ENCODE measurements at places on chromosomes 7 and 10. TPM values are rescaled to one million over a fixed set of nuclear protein-coding genes. Genes with fewer than 3 reads are reported as not detected.
A peak's percentile ranks its signal among the peaks of the same experiment; 100 is the strongest.

The CPEB3 gene
- 0.65 TPM for total RNA-seq

The CREB5 gene
- 1.3 TPM for total RNA-seq

The ANKRD61 gene
- not detected for total RNA-seq

The C10orf67 gene
- 0.18 TPM for total RNA-seq

The MUC12 gene
- 19.2 TPM for total RNA-seq

The CXCL12 gene
- not detected for total RNA-seq

The RTKN2 gene
- total RNA-seq = 3.7 TPM

The PIP4K2A gene
- 9.7 TPM for total RNA-seq

The LIPJ gene
- not detected for total RNA-seq

GRCh38 chr10:119656760-119657159, 5.6 kb downstream of the BAG3 start:
- no peak for DNase-seq

- DNase-seq = no peak
These were observed 47.2 kb upstream of the AKR1E2 start for GRCh38 chr10:4778761-4779160.

DNA sequence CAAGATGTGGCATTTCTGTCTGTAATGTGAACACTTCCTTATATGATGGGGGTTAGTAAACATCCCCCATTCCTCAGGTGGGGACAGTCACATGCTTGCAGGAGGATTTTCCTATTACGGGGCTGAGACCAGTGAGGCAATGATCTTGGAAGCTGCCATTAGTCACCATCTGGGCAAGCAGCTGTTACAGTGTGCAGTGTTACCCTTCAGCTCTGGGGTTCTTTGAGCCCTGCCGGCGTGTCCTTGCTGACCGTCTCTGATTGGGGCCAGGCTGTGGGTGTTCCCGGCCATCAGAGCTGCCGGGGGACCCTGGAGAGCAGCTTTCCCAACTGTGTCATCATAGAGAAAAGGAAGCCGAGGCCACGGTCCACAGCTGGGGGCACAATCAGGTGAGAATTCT, 126.8 kb upstream of the FAM20C start:
- DNase-seq = no peak

DNA sequence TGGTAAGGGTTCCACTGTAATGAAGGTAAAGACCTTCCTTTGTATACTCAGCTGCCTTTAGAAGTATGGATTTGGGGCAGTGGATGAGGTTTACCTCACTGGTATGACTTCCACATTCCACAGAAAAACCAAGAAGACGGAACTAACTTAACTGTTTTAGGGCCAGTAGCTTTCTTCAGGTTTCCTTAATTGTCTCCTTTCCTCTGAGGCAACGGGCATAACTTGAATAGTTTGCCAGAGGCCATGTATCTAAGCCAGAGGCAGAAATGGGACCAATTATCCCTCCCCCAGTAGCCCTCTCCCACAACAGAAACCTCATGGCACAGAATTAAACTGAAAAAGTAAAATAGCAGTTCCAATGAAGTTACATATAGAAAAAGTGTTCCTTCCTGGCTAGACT, 281.7 kb downstream of the PHTF2 start:
- DNase-seq = no peak

GRCh38 chr7:2242541-2243429, 759 bp downstream of the NUDT1 start:
- DNase-seq = peak; percentile 68

- no peak for DNase-seq
These were observed 51.7 kb upstream of the IFRD1 start for GRCh38 chr7:112398534-112398933.

GRCh38 chr10:47425813-47426419, 41.8 kb upstream of the ZNF488 start:
- no peak for DNase-seq

DNA sequence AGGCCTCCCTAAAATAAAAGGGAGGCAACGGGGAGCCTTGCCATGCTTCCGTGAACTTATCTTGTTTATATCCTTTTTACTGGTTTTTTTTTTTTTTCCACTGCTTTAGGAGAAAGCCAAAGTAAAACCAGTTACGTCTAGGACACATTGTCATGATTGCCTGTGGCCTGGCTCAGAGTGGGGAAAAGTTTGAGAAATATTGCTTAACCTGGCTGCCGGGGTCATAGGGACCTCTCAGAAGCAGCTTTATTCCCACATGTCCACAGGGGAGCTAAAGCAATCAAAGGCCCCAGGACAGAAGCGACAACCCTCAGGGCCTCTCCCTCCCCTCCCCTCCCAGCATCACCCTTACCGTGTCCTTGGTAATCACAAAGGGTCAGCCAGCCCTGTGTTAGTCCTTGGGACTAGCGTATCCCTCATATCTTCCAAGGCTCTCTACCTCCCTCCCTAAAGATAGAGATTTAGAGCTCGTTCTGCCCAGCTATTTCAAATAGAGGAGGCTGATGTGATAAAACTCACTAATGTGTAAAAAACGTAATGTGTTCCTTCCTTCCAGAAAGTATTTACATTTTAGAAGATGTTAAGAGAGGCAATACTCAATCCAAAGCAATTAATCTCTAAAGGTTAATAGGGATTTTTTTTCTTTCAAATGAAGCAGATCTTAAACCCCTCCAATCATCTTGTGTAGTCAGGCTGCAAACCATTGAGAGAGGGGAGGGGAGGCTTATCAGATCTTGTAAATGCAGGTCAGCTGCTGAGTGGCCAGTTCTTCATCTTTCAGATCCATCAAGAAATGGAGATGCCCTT, 64.8 kb upstream of the PRKAR2B start:
- DNase-seq = no peak

DNA sequence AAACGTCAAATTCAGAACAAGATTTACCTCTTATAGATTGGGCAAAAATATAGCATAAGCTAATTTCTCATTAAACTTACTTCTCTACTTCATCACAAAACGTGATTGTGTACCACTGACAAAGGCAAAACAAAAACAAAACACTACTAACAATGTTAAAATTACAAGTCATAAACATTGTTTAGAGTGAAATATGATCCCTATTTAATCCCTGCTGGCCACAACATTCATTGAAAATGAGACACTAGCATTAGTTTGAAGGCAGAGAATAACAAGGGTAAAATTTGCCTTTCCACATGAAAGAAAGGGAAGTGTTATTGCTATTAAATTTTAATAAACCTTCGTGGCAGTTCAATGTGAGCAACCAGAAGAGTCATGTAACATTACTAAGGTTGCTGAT, 45.0 kb downstream of the SEMA3A start:
- no peak for DNase-seq

DNA sequence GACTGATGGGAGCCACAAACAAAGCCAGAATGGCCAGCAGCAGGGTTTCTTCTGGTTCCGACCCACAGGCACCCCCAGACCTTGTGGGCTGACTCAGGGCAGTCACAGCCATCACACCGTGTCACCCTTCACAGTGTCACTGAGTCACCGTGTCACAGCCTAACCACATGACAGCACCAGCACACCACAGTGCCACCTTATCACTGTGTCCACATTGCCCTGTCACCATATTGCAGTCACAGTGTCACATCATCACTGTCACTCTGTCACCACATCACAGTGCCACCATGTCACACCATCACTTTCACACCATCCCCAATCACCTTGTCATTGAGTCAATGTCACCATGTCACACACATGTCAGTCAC, 77.0 kb downstream of the OAT start:
- DNase-seq = no peak

DNA sequence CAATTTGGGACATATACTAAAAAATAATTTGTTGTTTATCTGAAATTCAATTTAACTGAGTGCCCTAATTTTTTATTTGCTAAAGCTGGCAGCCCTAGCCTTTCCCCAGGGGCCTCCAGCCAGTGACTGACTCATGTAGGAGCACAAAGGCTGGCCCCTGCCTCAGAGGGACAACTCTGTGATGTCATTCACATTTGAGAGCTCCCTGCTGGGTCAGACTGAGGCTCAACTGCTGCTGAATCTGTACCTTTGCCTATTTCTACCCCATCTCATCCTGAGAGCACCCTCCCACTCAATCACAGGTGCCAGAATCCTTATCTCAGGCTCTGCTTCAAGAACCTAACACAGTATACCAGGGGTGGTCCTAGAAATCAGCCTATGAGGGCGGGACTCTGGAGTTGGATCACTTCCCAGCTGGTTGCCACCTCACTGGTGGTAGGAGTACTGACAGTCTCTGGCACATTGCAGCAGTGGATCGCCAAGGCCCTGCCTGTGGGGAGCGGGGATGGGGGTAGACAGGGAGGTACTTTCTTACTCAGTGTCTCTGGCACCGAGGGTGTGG, 11.6 kb downstream of the GCK start:
- DNase-seq = no peak

- DNase-seq = no peak
These were observed 106.1 kb upstream of the RSU1 start for GRCh38 chr10:16923309-16923708.

DNA sequence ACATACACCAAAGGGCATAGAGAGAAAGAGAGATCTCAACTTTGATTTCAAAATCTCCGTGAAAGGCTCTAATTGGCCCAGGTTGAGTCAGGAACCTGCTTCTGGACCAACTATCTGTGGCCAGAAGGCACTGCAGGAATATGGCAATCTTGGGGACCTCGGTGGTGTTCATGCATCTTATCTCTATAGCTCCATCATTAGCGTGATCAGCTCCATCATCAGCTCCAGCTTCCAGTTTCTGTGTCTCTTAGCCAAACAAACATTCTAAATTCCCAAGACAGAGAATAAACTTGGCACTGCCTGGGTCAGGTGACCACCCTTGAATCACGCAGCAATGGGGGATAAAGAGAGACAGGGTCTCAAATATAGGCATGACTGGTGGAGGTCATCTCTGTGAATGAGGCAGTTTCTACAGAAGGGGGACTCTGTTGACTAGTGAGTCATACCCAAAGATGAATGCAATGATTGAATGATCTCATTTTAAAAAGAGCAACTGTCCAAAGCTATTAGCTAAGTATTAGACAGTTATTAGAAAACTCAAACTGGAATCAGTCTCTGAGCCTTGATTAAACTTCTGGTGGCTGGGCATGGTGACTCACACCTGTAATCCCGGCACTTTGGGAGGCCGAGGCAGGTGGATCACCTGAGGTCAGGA, 5.4 kb upstream of the NRF1 start:
- DNase-seq = no peak

- DNase-seq = peak; percentile 58
These were observed 726 bp upstream of the INSIG1 start for GRCh38 chr7:155296788-155297516.

GRCh38 chr10:107148906-107149305, 15.6 kb downstream of the SORCS1 start:
- no peak for DNase-seq

DNA sequence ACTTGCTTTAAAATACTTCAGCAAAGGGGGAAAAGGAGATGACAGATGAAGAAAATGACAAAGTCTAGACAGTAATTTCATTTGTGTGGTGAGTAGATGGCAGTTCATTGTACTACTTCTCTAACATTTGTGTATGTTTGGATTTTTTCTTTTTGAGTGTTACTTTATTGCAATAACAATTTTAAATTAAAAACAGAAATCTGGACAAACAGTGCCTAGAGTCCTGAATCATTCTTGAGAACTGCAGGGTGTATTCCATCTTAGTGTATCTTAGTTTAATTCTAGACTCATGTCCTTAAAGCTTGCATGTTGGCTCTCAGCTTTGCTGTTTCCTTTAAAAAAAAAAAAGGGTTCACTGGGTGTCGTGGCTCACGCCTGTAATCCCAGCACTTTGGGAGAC, 31.1 kb downstream of the HOXA1 start:
- DNase-seq = no peak

DNA sequence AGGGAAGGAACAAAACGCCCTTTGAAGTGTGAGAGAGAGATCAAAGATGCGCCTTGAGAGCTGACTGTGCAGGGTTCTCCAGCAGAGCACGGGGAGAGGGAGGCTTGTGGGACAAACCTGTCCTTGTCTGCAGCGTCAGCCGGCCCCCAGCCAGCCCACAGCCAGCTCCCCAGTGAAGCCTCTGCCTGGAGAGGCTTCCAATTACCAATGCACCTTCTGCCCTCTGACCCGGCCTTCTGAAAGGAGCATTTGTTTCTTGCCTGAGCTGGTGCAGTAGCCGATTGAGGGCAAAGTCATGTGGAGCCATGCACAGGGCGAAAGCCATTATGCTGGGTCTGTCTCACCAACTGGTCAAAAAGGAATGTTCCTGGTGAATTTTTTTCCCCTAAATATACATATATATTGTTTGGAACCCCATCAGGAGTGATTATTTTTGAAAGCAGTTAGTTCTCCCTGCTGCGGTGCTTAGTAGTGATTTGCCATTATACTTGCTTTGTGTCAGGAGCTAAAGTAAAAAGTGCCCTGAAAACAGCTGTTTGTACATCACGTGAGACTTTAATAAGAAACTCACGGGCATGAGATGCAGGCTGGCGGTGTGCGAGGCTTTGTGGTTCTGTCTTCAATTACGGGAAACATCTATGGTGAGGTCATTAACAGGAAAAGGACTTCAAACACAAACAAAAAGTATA, 268.6 kb downstream of the KLF6 start:
- DNase-seq = no peak
